ENCODE measurements at places on chromosomes 5 and 9. TPM values are rescaled to one million over a fixed set of nuclear protein-coding genes. Genes with fewer than 3 reads are reported as not detected.
A peak's percentile ranks its signal among the peaks of the same experiment; 100 is the strongest.

GRCh38 chr5:16805486-16805885, 130.6 kb downstream of the MYO10 start:
- H3K27ac ChIP-seq, result no peak overlapping the region
- H3K4me1 ChIP-seq, result no peaks in the 10 kb centered on the region
- DNase-seq, result no peak
- no peak overlapping the region for H3K4me3 ChIP-seq

PCDHB13 gene
- total RNA-seq, result 0.04 TPM

TOPORS gene
- total RNA-seq, result 20.4 TPM

GRCh38 chr5:151126199-151126645, 31.4 kb downstream of the ANXA6 start:
- peaks cover 15% of the 10 kb centered on the region for H3K4me1 ChIP-seq
- peaks cover 64% of the 10 kb centered on the region for H3K36me3 ChIP-seq
- H3K27ac ChIP-seq, result no peak overlapping the region
- no peaks in the 10 kb centered on the region for H3K27me3 ChIP-seq

DNA sequence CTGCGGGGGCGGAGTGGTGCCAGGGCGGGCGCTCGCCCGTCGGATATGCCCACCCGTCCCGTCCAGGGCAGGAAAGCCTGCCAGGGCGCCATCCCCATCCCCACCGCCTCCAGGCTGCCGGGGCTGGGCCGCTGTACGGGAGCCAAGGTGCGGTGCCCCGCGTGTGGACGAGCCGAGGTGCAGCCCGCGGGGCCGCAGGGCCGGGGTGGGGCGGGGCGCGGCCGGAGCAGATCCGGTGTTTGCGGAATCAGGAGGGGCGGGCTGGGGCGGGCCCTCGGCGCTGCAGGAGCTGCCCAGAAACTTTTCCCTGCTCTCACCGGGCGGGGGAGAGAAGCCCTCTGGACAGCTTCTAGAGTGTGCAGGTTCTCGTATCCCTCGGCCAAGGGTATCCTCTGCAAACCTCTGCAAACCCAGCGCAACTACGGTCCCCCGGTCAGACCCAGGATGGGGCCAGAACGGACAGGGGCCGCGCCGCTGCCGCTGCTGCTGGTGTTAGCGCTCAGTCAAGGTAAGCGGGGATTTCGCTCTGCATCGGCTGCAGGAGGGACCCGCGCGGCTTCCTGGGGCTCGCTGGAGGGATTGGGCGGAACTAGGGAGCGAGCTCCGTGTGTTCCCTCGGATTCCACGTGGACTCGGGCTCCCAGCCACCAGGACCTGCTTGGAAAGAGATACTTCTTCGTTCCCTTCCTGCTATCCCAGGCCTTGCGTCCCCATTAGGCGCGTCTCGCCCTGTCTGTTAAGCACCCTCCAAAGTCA, at the start of gene ITGA2:
ITGA2 (plus strand) TSS at position 328 of the 756 bp plus-strand sequence; CDS start at position 445, 117 bp downstream.
- DNase-seq, result peak; percentile 10
- H3K4me1 ChIP-seq, result peaks cover 6% of the 10 kb centered on the region
- peak within 1 kb of the TSS; percentile 56 for H3K4me3 ChIP-seq
- H3K36me3 ChIP-seq, result no peaks in the 10 kb centered on the region
- H3K27me3 ChIP-seq, result no peaks in the 10 kb centered on the region
- no peak within 1 kb of the TSS for H3K27ac ChIP-seq

- H3K36me3 ChIP-seq, result no peaks in the 10 kb centered on the region
- H3K27me3 ChIP-seq, result no peaks in the 10 kb centered on the region
- DNase-seq, result no peak
Observed at GRCh38 chr5:68685863-68686262, 408.0 kb upstream of the SLC30A5 start.

LVRN gene
- total RNA-seq, result not detected

DNA sequence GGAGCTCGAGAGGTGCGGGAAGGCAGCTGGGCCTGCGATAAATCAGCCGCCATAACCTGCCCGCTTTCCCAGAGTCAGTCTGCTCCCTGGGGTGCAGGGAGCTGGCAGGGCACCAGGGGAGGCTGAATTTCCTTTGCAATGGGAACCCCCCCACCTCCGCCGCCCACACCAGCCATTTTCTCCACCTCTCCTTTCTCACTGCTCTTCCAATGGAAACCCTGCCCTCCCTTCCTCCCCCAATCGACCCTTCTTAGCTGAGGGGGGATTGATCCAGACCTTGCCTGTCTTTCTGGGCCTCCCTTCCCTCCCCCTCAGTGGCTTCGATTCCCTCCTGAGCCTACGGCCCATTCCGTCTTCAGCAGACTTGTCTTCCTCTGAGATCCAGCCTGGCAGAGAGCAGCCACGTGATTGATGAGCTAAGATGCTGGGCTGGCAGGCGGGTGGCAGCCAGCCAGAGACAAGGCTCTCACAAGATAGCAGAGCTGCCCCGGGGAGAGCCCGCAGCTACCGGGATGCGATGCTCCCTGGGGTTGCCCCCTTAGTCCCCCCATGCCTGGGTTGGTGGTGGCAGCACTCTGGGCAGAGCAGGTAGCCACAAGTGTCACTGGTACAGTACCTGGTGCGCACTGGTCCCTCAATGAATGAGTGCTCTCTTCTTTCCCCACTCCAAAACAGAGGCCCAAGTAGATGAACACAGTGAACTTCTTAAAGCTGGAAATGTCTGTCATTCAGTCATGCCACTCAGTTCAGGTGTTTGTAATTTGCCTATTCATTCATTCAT, 53.7 kb upstream of the FABP6 start:
- no peaks in the 10 kb centered on the region for H3K27me3 ChIP-seq
- no peak overlapping the region for H3K4me3 ChIP-seq
- no peak overlapping the region for H3K27ac ChIP-seq
- H3K4me1 ChIP-seq, result no peaks in the 10 kb centered on the region
- H3K36me3 ChIP-seq, result no peaks in the 10 kb centered on the region

All from CD8-positive, alpha-beta memory T cell (primary cell).